ENCODE measurements at places on chromosomes 2 and 18. TPM values are rescaled to one million over a fixed set of nuclear protein-coding genes. Genes with fewer than 3 reads are reported as not detected.

- peak; percentile 49 for DNase-seq
- H3K36me3 ChIP-seq: no peaks in the 10 kb centered on the region
- peaks cover 9% of the 10 kb centered on the region for H3K27me3 ChIP-seq
Measured at GRCh38 chr2:45794134-45794617, 142.7 kb downstream of the PRKCE start.

DNA sequence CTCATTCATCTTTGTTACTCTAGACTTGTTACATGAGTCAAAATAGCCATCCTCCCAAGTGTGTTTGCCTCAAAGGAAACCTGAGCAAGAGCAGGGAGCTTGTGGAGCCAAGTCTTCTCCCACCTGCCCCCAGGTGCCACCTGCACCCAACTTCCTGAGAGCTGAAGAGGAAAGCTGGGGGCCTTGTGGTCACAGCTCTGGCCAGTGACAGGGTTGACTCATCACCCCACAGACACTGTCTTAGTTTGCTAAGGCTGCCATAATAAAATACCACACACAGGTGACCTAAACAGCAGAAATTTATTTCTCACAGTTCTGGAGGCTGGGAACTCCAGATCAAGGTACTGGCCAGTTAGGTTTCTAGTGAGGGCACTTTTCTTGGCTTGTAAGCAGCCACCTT lies 99.6 kb downstream of the TPGS2 start:
- DNase-seq: no peak
- no peak overlapping the region for H3K27ac ChIP-seq
- no peak overlapping the region for H3K4me3 ChIP-seq
- peaks cover 20% of the 10 kb centered on the region for H3K27me3 ChIP-seq
- H3K36me3 ChIP-seq: no peaks in the 10 kb centered on the region

- DNase-seq: no peak
- no peak overlapping the region for H3K27ac ChIP-seq
- H3K27me3 ChIP-seq: no peaks in the 10 kb centered on the region
- no peaks in the 10 kb centered on the region for H3K4me1 ChIP-seq
Measured at GRCh38 chr2:106183101-106183696, 10.9 kb downstream of the UXS1 start.

DNA sequence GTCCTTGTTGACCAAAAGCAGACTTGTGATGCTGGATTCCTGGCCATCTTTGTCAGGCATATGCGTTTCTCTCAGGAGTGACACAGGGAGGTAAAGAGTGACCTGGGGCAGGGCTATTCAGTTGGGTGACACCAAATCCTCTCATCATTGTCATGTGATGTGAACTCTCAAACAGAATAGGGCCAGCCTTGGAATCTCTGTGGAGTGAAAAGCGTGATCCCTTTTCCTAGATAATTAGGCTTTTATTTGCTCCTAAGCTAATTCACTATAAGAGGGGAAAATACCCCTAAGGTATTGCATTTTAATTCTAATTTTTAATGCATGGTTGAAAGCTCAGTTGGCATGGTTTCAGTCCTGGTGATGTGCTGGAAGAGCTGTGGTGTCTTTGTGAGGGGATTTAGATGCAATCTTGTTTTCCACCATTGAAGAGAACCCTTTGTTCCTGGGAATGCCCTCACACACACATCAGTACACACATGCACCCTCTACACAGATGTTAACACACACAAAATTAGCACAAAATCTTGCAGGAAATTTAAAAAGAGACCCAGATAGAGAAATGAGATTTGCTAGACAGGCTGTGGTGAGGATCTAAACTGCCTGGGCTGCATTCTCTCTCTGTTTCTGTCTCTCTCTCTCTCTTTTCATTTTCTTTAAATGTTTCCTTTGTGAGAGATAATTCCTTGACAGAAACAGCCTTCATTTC lies 349.9 kb downstream of the TSN start:
- H3K36me3 ChIP-seq: no peaks in the 10 kb centered on the region
- peak overlapping the region; percentile 30 for H3K4me3 ChIP-seq
- H3K4me1 ChIP-seq: peaks cover 44% of the 10 kb centered on the region
- no peaks in the 10 kb centered on the region for H3K27me3 ChIP-seq
- no peak for DNase-seq
- H3K27ac ChIP-seq: peak overlapping the region; percentile 89

DNA sequence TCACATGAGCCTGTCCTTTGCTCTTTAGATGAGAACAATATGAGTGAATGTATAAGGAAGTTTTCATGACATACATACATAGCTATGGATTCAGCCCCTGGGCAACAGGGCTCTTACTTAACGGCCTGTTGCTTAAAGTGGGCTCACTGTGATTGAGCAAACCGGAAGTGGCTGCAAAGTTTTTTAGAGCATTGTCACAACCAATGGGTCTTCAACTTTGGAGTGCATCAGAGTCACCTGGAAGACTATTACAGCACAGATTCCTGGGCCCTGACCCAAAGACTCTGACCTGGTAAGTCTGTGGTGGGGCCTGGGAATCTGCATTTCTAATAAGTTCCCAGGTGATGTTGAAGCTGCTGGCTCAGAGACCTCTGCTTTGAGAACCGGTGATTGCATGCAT lies 106.3 kb upstream of the SEC11C start:
- H3K27ac ChIP-seq: no peak overlapping the region
- no peaks in the 10 kb centered on the region for H3K36me3 ChIP-seq
- no peak overlapping the region for H3K4me3 ChIP-seq
- DNase-seq: no peak
- no peaks in the 10 kb centered on the region for H3K27me3 ChIP-seq

TUBA4B gene
- not detected for total RNA-seq

ACSL3 gene
- total RNA-seq: 163 TPM

All from A673 (cell line).